ENCODE measurements at places on chromosomes 12 and 14. TPM values are rescaled to one million over a fixed set of nuclear protein-coding genes. Genes with fewer than 3 reads are reported as not detected.

Gene TAS2R50
- not detected for total RNA-seq

Gene KRT83
- not detected for total RNA-seq

Gene MSRB3
- not detected for total RNA-seq

Gene ITGA7
- total RNA-seq: 4.3 TPM

Gene ASPG
- total RNA-seq: not detected

Gene PELI2
- total RNA-seq: 3.4 TPM

Gene GALNT9
- not detected for total RNA-seq

Gene RACGAP1
- total RNA-seq: 117 TPM

Gene ZDHHC22
- not detected for total RNA-seq

Gene GALNT8
- total RNA-seq: 0.60 TPM

Gene KERA
- total RNA-seq: not detected

Gene OR6C1
- not detected for total RNA-seq

Gene ESRRB
- 0.27 TPM for total RNA-seq

Gene RAD51AP1
- 44.7 TPM for total RNA-seq

Gene FLVCR2
- 0.50 TPM for total RNA-seq

Gene ARHGAP9
- 125 TPM for total RNA-seq

Gene ANKRD33
- total RNA-seq: not detected

Gene VRTN
- total RNA-seq: not detected

Gene BICDL1
- 107 TPM for total RNA-seq

Gene SLC6A12
- total RNA-seq: not detected

Gene FERMT2
- 0.77 TPM for total RNA-seq

Gene SIX1
- total RNA-seq: not detected

Data from activated CD8-positive, alpha-beta T cell treated with anti-CD3 and anti-CD28 coated beads for 36 hours (primary cell).